Activated naive CD4-positive, alpha-beta T cell treated with anti-CD3 and anti-CD28 coated beads, Interleukin-2, amount 10 ng/mL, durations not matched to agents 7 days and 5 days (primary cell): ENCODE measurements at places on chromosomes 6 and 20.

DNA sequence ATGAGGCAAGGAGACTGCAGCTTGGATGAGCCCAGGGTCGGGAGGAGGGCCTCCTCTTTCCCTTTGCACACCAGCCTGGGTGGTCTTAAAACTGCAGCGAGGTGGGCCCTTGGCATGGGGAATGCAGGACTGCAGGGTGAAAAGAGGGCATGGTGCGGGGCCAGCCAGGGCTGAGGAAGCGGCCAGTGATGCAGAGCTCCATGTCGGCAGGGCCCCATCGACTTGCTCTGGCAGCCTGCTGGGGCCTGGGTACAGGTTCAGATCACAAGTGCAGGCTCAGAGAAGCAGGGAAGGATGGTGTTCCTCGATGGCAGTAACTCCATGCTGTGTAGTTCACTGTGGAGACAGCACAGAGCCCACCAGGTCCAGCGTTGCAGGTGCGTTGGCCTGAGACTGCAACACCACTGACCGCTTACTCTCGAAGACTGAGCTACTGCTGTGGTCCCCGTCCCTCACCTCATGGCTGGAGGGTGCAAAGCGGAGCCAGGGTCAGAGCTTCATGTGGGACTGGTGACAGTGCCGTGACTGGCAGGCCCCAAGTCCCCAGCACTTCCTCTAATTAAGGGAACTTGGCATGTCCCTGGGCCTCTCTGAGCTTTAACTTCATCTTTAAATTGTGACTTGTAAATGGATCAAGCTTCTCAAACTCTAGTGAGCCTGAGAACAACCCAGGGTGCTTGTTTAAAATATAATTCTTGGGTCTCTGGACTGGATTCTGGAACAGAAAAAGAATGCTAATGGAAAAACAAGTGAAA, 223.2 kb downstream of the SYNDIG1 start:
- no peak for DNase-seq

- no peak for DNase-seq
Measured at GRCh38 chr20:3685341-3685740, 3.5 kb upstream of the ADAM33 start.

DNA sequence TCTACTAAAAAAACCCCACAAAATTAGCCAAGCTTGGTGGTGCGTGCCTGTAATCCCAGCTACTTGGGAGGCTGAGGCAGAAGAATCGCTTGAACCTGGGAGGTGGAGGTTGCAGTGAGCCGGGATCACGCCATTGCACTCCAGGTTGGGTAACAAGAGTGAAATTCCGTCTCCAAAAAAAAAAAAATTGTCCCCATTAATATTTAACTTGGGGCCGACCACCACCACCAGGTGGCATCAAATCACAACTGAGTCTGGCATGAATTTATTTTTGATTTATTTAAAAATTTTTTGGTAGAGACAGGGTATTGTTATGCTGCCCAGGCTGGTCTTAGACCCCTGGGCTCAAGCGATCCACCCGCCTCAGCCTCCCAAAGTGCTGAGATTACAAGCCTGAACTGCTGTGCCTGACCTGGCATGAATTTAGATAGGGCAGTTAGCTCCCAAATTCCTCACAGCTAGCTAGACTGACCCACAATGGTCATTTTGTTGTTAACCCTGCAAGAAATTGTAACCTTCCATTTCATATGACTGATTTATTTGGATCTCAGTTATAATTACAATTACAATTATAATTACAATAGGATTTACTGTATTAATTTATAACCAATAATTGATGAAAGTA, 17.1 kb upstream of the BEND3 start:
- DNase-seq: peak; percentile 43

DNA sequence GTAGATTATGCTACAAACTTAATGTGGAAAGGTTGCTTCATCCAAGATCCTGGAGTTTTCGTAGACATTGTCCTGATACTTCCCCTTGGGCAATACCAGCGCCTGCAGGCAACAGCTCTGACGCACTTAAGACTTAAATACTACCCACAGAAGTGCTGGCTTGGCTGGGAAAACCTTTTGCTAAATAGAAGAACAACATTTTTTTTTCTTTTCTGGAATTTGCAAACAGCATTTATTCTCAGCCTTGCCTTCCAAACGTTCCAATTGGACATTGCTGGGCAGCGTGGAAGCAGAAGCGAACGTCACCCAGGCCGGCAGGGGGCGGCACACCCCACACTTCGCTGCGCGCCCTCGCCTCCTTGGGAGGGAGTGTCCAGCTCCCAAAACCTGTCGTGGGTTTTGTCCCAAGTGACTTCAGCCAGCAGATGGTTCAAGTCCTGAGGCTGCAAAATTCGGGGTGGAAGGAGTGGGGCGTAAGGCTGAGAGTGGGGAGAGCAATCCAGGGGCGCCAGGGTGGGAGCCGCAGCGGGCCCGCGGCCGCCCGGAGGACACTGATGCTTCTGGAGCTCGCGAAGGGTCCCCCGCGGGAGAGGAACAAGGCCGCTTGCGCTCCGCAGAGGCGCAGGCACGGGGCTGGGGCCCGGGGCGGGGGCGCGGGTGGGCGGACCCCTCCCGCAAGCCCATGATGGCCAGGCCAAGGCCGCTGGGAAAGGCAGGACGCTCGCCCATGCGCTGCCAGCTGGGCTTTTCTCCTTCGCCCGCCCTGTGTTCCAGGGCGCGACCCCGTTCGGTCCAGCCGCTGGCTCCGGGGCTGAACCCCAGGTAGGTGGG, 60.8 kb upstream of the MAP3K4 start:
- peak; percentile 62 for DNase-seq

DNA sequence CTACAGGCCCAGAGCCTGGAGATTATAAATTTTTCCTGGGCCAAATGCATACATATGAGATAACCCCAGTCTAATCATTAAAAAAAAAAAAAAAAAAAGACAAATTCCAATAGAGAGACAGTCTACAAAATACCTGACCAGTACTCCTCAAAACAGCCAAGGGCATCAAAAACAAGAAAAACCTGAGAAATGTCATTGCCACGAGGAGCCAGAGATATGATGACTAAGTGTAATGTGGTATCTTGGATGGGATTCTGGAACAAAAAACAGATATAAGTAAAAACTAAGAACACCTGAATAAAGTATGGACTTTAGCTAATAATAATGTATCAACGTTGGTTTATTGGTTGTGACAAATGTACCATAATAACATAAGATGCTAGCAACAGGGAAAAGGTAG, 24.9 kb downstream of the UBE2V1 start:
- no peak for DNase-seq

DNA sequence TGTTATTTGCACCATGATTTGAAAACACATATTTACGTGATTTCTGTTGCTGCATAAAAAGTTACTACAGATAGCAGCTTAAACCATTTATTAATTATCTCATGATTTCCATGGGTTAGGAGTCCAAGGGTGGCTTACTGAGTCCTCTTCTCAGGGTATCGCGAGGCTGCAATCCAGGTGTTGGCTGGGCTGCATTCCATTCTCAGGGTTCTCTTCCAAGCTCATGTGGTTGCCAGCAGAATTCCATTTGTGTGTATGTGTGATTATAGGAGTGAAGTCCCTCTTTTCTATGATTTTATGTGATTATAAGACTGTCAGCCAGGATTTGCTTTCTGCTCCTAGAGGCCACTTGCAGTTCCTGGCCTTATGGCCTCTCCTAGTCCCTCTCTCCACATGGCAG, 135.1 kb downstream of the FAM83B start:
- no peak for DNase-seq

- DNase-seq: no peak
Measured at GRCh38 chr20:5327356-5327755, 10.6 kb upstream of the PROKR2 start.

DNA sequence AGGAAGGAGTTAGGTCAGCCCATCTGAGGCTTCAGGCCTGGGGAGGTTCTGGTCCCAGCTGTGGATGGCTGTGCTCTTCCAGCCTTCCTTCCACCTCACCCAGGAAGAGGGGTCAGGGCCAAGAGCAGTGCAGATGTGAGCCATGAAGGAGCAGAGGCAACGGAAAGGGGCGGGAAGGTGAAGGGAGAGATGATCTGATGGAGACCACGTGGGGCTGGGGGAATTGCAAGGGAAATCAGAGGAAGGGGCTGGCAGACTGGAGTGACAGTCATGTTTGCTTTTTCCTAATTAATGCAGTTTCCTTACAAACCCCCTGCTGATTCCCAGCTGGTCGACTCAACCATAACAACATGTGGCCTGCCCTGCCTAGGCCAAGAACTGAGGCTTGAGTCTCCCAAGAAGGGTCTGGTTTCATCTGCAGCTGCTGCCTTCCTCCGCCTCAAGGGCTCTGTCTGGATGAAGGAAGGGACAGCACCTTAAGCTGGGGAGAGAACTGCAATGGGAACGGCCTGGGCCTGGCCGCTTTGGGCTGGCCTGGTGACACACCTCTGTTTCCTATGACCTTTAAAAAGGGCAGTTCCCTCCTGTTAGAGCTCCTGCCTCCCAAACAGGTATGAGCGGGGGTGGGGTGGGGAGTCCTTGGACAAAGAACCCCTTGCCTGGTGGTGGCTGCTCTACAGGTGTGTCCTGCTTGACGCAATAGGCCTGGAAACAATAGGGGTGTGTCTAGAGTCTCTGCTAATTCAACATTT, 7.8 kb upstream of the MRPS18A start:
- DNase-seq: no peak

DNA sequence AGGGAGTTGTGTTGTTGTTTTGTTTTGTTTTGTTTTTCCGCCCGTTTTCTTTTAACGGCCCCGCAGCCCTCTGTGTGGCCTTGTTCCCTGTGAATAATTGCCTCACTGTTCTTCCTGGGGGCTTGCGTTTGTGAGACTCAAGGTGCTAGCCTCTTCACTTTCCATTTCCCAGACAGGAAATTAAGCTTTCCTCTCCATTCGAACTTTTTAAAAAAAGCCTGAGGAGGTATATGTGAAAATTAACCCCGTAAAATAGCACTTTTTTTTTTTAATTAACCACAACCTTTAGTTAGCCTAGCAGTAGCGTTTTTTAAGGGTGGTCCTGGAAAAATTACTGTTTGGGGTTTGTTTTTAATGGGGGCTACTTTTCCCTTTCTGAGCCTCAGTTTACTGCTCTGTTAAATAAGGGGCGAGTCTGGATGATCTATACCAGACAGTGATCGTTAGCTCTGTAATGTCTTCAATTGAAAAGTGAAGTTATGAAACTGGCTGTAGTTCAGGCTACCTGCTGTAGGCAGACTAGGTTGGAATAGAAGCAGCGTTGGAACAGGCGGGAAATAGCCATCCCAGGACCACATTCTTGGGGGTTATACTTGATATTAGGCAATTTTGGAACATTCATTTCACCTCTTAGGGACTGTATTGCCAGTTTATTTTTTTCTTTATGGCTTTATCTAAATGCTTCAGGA, 1.7 kb downstream of the STX16 start:
- DNase-seq: no peak

- no peak for DNase-seq
Measured at GRCh38 chr6:118284736-118285360, 263.2 kb upstream of the PLN start.

DNA sequence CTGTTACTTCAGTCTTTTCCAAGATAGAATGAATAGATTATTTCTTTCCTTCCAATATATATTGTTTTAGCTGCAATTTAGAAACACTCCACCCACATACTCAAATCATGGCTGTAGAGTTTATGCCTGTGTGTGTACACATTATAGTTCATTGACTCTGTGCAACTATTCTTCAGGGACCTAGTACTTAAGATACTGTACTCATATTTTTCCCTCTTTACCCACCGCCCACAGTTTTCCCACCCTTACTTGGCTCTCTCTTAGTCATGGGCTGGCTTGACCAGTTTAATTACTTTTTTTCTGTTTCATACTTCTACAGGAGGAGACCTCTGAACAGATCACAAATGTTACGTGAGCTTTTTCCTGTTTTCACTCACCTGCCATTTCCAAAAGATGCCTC, 30.4 kb downstream of the C6orf89 start:
- DNase-seq: no peak

GRCh38 chr6:42230345-42231321, 13.0 kb upstream of the MRPS10 start:
- DNase-seq: no peak

- DNase-seq: no peak
Measured at GRCh38 chr6:160198606-160199211, 59.9 kb downstream of the SLC22A2 start.

GRCh38 chr6:27541212-27541932, 68.5 kb upstream of the ZNF184 start:
- no peak for DNase-seq

DNA sequence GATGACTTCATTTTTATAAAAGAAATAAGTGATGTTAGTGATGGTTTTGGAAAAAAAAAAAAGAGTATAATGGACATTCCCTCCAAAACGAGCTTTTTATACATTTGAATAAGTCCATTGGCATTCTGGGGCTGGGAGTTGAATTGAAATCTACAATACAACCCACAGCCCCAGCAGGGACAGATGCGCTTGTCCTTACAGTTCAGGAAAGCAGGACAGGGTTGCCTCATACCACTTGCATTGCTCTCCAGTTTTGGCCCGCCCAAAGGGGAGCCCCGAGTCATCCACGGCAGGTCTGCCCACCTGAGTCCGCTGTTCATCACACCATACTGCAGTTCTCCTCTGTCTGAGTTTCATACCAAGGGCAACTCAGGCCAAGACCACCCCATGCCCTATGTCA, 46.2 kb downstream of the VAPB start:
- no peak for DNase-seq

GRCh38 chr6:151452750-151453427, 963 bp upstream of the RMND1 start:
- peak; percentile 26 for DNase-seq

- no peak for DNase-seq
Measured at GRCh38 chr6:81789291-81789690, 36.8 kb upstream of the TENT5A start.

- no peak for DNase-seq
Measured at GRCh38 chr6:46486181-46486580, 5.1 kb downstream of the RCAN2 start.

DNA sequence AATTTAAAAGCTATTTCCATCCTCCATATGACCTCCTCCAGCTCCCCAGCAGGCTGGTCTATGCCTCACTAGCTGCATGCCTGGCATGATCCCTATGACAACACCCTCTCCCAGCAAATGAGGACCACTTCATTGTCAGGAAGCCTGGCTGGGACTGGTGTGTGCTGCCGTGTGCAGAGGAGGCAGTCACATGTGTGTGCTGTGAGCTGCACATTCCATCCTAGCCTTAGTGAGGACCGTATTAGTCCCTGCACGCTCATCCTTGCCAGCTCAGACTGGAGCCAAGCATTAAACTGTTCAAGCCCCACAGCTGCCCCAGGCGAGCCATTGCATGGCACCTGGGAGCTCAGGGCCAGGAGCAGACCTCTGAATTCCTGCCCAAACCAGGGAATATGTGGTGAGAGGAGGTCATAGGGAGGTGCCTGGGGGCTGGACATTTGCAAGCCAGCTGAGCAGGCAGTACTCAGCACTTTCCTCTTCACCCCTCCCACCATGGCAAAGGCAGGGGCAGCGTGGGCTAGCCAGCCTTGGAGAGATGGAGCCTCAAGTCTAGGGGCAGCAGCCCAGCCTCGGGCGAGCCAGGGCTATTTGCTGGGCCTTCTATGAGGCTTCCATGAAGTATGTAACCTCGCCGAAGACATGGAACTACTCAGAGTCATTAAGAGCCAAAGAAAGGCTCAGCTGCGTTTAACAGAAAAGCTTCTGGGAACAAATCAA, 8.7 kb upstream of the CCN5 start:
- DNase-seq: peak; percentile 13

GRCh38 chr6:159931846-159932245, 37.0 kb upstream of the IGF2R start:
- no peak for DNase-seq
